ENCODE measurements at places on chromosomes 16 and 17. TPM values are rescaled to one million over a fixed set of nuclear protein-coding genes. Genes with fewer than 3 reads are reported as not detected.

GRCh38 chr16:79194291-79194690 lies 406.2 kb downstream of the MAF start:
- no peak for DNase-seq

Gene PFN1
- total RNA-seq, result 2,656 TPM

GRCh38 chr16:8863594-8864424 lies 5.0 kb downstream of the CARHSP1 start:
- DNase-seq, result peak; percentile 73

- no peak for DNase-seq
These were observed 301 bp upstream of the ULK2 start for GRCh38 chr17:19868079-19868395.

- DNase-seq, result no peak
These were observed 7.2 kb downstream of the CTF1 start for GRCh38 chr16:30903596-30903995.

Gene ABCA5
- total RNA-seq, result 0.97 TPM

DNA sequence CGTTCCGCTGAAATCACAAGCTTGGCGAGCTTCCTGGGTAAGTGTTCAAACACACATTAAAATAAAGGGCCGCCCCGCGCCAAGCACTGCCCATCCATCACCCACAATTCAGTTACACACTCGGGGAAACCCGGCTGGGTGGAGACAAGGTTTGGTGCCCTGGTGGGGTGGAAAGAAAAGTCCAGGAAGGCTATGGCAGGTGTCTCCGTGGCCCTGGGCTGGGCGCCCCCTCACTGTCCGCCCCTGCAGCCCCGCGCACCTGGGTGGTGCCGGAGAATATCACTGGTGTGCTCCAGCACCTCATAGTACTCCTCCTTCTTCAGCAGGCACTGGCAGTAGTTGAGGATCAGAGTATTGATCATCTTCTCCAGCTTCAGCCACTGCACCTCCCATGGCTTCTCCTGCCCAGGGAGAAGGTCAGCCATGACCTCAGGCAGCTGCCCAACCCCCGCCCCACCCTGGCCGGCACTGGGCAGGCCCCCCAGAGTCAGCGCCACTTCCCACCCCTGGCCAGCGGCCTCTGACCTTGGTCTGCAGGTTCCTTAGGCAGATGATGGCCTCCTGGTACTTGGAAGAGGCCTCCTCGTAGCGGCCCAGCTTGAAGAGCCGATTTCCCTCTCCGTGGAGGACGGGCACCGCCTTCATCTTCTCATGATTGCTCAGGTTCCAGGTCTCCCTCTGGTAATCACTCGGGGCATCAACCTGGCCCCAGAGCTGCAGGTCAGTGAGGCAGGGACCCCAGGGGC lies 8.4 kb downstream of the AIPL1 start:
- no peak for DNase-seq

DNA sequence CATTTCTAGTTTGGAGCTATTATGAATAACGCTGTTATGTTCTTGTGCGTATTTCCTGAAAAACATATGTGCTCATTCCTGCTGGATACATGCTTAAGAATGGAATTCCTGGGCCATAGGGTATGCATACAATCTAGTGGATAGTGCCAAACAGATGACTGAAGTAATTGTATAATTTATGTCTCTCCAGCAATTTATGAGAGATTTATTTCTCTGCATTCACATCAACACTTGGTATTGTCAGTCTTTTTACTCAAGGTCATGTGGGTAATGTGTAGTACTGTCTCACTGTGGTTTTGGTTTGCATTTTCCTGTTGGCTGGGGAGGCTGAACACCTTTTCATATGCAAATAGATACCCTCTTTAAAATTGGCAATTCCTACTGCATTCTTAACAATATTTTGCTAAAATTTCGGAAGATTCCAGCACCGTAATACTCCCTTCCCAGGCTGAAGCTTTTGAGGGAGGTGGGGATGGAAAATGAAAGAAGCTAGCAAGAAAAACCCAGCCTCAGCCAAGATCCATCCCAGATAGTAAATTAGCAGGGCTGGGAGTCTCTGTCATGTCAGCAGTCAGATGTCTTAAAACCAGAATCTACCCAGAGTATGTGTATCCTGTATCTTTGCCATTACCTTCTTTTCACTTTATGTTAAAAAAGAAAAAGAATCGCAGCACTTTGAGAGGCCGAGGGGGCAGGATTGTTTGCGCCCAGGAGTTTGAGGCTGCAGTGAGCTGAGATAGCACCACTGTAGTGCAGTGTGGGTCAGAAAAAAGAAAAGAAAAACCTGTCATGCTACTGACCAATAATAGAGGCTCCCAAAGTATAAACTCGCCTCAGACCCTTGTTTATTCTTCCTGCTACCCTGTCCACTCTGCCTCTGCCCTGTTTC lies 204.9 kb downstream of the LGALS9B start:
- no peak for DNase-seq

- DNase-seq, result peak; percentile 47
These were observed 48.8 kb upstream of the CLEC19A start for GRCh38 chr16:19236561-19237209.

Gene SGCA
- not detected for total RNA-seq

- DNase-seq, result no peak
These were observed 272.2 kb upstream of the CCL2 start for GRCh38 chr17:33982909-33983308.

- no peak for DNase-seq
These were observed 42.2 kb downstream of the ACTG1 start for GRCh38 chr17:81470270-81470943.

DNA sequence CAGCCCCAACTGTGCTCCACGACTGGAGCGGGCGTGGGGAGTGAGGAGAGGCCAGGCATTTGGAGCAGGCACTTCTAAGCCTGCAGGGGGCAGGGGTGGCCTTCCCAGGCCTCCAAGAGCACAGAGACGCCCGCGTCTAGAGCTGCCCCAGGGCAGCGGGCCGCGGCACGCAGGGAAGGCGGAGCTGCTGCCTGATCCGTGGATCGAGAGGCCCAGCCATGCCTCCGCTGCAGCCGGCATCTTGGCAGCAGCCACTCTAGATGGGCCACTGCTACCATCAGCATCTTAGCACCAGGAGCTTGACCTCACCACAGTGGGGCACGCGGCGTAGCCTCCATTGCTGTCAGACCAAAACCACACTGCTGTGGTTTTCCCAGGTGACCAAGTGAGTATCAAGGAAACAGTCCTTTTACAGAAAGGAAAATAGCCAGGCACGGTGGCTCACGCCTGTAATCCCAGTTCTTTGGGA lies 20.4 kb upstream of the WDR45B start:
- peak; percentile 86 for DNase-seq

- DNase-seq, result no peak
These were observed 45.5 kb downstream of the C16orf82 start for GRCh38 chr16:27112093-27112811.

Gene SCNN1B
- total RNA-seq, result not detected

- no peak for DNase-seq
These were observed 46.6 kb upstream of the GSG1L start for GRCh38 chr16:28110074-28110473.

- no peak for DNase-seq
These were observed 227.3 kb downstream of the IRX3 start for GRCh38 chr16:54059319-54059718.

- DNase-seq, result no peak
These were observed 18.0 kb upstream of the PMFBP1 start for GRCh38 chr16:72189865-72190371.

- DNase-seq, result no peak
These were observed 12.3 kb downstream of the CD7 start for GRCh38 chr17:82304826-82305726.
